ENCODE measurements at places on chromosomes 7 and 10.

DNA sequence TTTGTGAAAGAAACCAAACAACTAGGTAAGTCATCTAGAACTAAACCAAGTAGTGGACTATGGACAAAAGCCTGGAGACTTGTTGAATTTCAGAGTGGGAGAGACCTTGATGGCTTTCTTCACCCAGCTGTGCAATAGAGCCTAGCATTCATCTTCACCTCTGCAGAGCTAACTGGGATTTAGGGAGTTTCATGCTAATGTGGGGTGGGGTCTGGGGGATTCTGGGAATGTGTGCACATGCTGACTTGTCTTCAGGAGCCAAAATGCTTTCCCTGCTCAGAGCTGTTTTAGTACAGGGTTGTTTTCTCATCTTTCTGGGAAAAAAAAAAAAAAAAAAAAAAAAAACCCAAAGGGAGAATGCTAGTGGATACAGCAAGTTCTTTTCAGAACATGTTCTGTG lies 81.3 kb upstream of the ARHGAP21 start:
- DNase-seq, result no peak

DNA sequence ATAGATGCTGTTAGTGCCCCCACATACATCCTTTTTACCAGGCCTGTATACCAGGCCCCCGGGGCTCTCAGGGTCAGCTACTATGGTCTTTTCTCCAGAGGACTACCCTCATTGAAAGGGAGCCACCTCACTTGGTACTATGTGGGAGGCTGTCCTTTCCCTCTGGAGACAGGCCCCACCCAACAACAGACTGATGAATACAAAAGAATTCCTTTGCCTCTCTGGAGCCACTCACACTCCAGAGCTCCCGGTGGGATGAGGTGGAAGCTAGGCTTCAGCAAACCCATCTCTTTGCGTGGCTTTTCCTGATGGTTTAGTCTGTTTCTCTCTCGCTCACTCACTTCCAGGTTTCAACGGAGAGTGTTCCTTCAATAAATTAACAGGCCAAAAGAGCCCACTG lies 30.3 kb downstream of the ANKMY2 start:
- no peak for DNase-seq

DNA sequence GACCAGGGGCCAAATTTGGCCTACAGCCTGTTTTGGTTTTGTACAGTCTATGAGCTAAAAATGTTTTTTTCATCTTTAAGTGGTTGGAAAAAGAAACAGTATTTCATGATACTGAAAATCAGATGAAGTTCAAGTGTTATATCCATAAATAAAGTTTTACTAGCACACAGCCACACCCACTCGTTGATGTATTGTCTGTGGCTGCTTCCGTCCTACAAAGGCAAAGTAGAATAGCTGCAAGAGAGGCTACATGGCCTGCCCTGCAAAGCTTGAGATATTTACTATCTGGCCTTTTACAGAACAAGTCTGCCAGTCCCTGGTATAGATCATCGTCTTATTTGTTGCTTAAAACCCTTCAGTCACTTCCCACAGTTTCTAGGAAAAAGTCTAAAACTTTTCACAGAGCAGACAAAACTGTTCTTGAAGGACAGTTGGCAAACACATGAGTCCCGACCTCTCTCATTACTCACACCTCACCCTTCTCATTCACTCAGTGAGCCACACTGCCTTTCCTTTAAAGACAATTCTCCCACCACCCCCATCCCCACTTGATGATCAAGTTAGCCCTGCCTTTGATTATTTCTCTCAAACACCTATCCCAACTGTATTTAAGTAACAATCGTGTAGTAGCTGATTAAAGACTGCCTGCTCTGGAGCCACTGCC lies 9.9 kb downstream of the RHEB start:
- no peak for DNase-seq

DNA sequence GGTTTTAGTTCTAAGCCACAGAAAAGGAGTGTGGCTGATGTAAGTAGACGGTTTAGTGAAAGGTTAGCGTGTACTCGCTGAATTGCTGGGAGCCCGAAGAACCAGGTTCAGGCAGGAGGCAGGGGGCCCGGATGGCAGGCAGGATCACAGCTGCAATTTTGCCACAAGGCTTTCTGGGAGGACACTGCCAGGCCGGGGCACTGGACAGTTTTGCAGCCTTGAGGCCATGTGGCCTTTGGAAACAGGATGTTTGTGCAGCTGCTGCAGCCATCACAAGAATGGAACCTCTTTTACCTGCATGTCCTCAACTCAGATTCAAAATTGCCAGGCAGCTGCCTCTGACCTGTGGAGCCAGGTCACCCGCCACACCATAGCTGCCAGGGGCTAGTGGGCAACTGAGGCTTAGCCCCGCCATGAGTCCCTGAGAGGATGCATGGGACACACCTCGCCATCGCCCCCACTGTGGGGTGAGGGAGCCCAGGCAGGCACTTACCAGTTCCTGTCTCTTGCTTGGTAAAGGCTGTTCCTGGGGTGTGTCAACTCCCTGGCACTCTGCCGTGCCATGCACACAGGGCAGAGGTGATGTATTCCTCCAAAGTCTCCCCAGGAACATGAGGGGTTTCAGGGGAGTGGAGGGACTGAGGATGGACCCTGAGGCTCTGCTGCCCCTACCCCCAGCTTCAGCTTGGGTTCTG lies 188.6 kb downstream of the RPS24 start:
- peak; percentile 74 for DNase-seq

GRCh38 chr10:119342335-119342734 lies 135.0 kb downstream of the GRK5 start:
- peak; percentile 35 for DNase-seq

- DNase-seq, result no peak
Observed at GRCh38 chr10:82267014-82267413, 392.0 kb downstream of the NRG3 start.

DNA sequence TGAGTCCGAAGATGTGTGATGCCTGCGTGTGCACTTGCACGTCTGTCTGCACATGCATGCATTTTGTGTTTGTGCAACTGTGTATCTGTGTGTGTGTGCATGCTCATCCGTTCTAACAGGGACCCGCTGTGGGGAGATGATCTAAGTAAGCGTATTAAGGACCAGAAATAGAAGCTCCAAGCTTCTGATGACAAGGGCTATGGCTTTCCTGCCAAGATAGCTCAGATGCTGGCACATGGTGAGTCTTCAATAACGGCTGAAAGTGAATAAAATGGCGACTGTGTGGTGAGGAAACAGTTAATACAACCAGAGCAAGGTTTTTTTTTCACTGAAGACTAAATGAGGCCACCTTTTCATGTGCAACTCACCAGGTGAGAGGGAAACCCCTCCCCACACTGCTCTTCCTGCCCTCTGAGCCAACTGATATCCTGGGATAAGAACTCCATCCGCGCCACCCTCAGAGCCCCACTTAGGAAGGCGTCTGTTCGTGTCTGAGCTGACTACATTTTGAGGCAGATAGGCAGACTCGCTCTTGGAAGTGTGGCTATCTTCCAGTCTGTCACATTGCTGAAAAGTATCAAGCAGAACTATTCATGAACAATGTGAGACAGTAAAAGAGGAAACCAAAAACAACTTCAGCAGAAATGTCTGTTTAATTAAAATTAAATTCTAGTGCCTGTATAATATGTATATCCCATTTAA lies 47.4 kb upstream of the TCERG1L start:
- no peak for DNase-seq

GRCh38 chr7:5997210-5997808 lies 11.5 kb downstream of the PMS2 start:
- DNase-seq, result no peak
